ENCODE measurements at places on chromosomes 11 and 22.

DNA sequence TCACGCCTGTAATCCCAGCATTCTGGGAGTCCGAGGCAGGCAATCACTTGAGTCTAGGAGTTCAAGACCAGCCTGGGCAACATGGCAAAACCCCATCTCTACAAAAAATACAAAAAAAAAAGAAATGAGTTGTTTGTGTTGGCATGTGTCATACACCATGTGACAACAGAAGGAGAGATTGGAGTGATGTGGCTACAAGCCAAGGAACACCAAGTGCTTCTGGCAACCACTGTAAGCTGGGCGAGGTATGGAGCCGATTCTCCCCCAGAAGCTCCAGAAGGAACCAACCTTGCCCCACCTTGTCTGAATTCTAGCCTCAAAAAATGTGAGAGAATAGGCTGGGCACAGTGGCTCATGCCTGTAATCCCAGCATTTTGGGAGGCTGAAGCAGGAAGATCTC, 39.1 kb upstream of the SLC35C1 start:
- no peak for DNase-seq

DNA sequence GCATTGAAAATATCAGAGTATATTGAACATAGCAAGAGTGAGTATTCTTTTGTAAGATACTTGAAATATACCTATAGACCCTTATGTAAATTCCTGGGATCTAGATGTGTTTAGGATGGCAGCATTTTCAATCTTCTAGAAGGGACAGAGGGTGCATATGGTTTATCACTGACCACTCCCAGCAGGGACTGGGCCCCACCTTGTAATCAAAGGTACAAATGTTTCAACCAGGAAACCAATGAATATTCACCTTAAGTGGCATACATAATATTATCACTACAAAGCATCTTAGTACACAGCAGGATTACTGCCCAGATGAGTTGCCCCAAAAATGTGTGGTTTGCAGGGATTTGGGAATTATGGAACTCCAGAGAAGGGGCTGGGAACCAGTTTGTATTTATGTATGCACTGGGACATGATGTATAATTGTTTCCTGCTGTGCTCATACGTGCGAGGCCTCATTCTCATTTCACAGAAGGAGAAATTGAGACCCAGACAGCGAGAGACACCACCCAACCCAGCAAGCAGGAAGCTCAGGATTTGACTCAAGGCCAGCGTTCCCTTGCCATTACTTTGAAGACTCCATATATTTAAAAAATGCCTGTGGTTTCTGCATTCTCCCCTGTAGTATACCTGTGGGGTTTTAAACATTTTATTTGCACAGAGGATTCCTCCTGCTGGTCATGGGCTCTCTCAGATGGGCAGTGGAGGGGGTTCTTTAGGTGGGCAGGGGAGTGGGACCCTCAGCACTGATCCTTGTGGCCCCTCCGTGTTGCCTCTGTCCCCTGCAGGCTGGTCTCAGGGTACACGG, 5.2 kb downstream of the APOL4 start:
- no peak for DNase-seq

- no peak for DNase-seq
These were observed 1038.9 kb downstream of the DLG2 start for GRCh38 chr11:84588131-84588829.

- no peak for DNase-seq
These were observed 10.4 kb upstream of the HIKESHI start for GRCh38 chr11:86291466-86292262.

GRCh38 chr11:64456509-64457320, 97.8 kb downstream of the RPS6KA4 start:
- DNase-seq: no peak

DNA sequence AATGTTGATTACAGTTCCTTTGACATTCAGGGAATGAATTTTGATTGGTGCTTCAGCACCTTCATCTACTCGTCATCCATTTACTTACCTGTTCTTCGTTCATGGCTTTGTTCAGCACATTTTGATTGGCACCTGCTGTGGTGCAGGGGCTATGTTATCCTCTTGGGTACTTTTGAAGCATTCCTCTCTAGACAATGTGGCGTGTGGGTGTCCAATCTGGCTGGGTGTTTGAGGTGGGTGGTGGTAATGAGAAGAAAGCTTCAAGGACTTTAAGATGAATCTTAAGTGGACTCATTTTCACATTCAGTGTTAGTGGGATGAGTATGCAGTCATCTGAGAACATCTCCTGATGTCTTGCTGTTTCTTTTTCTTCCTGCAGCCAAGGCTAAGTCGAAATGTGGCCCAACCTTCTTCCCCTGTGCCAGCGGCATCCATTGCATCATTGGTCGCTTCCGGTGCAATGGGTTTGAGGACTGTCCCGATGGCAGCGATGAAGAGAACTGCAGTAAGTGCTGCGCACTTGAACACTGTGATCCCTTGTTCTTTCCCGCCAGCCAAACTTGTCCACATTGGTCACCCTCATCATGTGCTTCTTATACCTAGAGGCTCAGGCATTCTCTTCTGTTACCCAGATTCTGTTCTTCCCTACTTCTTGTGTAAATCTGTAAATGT, 137.5 kb downstream of the LDLRAD3 start:
- no peak for DNase-seq

DNA sequence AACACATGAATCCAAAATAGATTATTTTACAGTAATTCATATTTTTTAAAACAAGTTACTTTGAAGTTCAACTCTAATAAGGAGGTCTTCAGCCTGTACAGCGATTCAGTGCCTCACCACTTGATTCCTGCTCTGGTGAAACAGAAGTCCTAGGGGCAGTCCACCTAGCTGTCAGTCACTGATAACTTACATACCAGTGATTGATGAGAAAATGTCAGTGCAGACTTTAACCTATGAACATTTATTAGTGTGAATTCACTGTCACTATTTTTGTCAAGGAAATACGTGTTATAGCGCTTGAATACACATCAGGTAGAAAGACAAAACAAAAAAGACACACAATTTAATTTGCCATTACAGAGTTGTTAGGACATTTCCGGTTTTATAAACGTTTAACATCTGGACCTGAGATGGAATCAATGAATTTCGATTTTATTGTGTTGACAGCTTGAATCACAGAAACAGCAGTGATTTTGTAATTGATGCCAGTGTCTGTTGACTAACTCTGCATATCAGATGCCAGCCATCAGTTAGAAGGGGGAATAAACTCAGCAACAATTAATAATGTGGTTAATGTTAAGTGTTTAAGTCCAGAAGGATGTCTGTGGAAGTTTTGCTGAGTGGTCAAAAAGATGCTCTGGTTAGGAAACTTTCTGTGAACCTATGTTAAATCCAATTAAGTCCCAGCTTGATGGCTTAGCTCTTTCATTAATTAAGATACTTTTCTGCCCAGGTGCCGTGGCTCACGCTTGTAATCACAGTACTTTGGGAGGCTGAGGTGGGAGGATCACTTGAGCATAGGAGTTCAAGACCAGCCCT, 34.5 kb downstream of the ELF5 start:
- DNase-seq: no peak

- no peak for DNase-seq
These were observed 18.1 kb downstream of the TRPM5 start for GRCh38 chr11:2426221-2426620.

GRCh38 chr22:45542001-45542520, 39.4 kb downstream of the FBLN1 start:
- no peak for DNase-seq

DNA sequence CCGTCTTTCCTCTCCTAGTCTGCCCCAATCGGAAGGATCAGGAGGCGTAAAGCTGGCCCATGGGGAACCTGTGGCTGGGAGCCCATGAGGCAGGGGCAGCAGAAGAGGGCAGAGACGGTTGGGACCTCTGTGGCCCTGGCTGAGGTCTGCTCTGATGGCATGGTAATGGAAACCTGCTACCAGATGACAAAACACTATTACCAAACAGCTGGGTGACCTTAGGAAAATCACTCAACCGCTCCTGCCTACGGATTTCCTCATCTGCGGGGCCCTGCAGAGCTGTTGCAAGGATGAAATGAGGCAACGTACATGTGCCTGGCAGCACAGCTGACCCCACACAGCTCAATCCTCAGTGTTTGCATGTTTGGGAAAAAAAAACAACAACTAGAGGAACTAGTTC, 4.6 kb downstream of the AP5B1 start:
- DNase-seq: no peak

DNA sequence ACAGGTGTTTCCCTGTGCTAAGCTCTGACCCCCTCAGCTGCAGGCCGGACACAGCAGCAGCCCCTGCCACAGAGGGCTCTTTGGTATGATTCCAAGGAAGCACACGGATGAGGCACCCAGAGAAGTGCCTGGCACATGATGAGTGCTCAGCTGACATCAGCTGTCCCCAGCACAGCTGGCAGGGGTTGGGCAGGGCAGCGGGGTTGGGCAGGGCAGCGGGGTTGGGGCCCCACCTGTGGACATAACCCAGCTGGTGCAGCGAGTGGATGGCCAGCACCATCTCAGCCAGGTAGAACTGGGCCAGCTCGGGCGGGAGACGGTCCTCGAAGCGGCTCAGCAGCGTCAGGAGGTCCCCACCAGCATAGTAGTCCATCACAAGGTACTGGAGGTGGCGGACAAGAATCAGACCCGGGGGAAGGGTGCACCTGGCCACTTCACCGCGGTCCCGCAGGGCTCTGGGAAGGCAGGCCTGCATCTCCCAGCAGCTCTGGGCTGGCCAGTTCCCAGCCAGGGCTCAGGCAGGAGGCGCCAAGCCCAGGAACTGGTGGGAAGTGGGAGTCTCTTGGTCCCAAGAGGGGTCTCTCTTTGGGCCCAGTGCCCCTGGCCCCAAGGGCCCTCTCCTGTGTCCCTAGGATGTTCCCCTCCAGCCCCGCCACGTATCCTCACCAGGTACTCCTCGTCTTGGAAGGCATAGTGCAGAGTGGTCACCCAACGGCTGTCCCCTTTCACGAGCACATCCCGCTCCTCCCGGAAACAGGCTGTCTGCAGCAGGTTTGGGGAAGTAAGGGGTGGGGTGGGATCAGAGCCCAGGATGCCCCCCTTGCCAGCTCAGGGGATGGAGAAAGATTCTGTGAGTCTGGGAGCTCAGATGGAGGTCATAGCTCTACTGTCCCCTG, 4.3 kb downstream of the CDC42BPG start:
- no peak for DNase-seq

DNA sequence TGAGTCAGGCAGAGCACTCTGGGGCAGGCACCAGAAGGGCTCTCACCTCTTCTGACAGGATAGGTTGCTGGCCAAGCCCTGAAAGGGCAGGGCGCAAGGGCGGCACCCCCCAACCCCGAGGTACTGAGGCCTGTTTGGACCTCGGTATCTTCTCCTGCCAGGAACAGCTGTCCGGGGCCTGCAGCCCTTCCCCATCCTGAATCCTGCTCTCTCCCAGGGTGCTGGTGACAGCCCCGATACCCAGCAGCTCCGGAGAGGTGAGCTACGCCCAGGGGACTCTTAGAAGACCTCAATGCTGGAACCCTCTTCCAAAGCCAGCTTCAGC, 79.1 kb downstream of the PHF21B start:
- DNase-seq: no peak

- DNase-seq: peak; percentile 48
These were observed 265.8 kb upstream of the POU2AF2 start for GRCh38 chr11:110979696-110980095.

GRCh38 chr22:37248251-37248650, 4.2 kb upstream of the RAC2 start:
- DNase-seq: no peak

GRCh38 chr11:80136991-80137390, 696.2 kb upstream of the TENM4 start:
- DNase-seq: peak; percentile 43

- DNase-seq: no peak
These were observed 32.8 kb upstream of the SLC22A12 start for GRCh38 chr11:64558065-64558745.

GRCh38 chr11:74380746-74381439, 17.3 kb downstream of the PGM2L1 start:
- DNase-seq: no peak

DNA sequence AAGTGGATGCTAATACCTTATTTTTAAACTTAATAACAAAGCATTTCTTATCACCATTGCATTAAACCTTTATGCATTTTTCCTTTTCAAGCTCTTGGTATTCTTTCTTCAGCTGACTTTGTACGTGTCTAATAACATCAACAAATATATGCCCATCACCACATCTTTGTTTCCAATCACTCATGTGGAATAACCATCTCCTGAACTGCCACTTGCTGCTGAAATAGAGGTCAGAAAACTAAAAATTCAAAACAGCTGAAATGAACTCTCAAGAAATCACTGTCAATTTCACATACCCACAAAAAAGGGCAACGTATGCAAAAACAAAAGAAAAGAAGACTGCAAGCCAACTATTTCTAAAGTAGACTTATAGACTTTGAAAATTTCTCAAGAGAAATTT, 7.4 kb downstream of the MSANTD4 start:
- no peak for DNase-seq

DNA sequence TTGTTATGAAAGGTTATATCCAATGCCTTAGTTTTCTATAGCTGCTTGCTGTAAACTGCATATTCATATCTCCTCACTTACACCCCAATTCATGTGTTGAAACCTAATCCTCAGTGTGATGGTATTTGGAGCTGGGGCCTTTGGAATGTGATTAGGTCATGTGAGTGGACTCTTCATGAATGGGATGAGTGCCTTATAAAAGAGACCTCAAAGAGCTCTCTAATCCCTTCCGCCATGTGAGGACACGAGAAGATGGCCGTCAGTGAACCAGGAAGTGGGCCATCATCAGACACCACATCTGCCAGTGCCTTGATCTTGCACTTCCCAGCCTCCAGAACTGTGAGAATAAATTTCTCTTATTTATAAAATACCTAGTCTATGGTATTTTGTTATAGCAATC, 79.3 kb downstream of the CYP2R1 start:
- no peak for DNase-seq

DNA sequence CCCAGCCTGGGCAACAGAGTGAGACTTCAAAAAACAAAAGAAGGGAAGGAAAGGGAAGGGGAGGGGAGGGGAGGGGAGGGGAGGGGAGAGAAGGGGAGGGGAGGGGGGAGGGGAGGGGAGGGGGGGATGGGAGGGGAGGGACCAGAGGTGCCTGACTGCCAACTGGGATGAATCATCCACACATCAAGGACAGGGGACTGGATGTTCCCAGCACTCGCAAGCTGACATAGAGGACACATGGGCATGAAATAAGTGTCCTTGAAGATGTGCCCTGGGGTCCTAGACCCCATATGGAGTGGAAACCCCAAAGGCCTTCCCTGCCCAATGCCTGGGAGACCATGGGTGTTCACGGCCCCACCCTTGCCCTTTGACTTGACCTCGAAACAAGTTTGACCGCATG, 19.8 kb downstream of the TST start:
- DNase-seq: no peak

DNA sequence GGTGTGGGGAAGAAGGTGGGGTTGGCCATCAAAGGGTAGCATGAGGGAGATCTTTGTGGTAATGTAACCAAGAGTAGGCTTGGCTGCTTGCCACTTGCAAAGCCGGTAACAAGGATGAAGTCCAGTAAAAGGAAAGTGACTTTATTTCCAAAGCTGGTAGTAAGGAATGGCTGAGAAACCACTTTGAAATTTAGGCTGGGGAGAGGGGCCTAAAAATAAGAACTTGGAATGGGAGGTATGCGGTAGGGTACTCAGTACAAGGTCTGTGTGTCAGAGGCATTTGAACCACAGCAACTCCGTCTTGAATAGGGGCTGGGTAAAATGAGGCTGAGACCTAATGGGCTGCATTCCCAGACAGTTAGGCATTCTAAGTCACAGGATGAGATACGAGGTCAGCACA, 216.0 kb upstream of the ISX start:
- DNase-seq: no peak

Data from retinal pigment epithelial cell (primary cell).